ENCODE measurements at places on chromosomes 6 and 20.

DNA sequence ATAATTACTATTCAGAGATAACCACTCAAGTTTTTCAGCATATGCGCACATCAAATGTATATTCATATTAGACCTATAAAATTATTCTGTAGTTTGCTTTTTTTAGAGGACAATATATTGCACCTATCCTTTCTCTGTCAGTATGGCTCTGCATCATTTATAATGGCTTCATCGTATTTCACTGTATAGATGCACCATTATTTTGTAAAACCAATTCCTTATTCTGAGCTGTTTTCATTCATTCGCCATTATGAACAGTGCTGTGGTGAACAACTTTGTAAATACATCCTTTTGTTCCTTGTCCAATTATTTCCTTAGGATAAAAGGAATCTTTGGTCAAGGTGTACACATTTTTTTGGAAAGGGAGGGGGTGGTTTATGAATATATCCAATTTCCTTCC is 29.2 kb upstream of the BCAS4 start:
- no peak for DNase-seq

GRCh38 chr6:169064194-169064593 is 189.5 kb downstream of the THBS2 start:
- no peak for DNase-seq

DNA sequence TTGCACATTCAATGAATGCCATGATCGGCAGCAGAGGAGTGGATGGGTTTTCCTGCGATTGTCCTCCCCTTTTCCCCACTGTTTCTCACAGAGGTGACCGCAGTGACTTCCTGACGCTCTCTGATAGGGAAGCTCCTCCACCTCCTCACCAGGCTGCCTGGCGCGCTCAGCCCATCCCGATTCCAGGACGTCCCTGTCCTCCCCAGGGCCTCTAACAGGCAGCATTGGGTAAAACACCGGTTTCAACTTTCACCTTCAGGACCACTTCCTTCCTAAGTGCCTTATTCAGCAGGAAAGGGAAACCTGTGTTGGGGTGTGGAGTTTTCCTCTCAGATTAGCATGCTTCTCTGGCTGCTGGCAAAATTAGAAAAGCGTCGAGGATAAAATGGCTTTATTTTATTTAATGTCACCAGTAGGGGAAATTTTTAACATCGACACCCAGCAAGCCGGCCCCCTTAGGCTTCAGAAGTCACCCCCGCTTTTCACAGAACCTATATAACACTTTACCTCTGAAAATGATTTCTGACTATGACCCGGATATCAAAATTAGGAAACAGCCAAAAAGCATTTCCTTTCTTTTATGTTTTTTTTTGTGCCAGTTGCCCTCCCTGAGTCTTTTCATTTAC is 570.4 kb upstream of the GJE1 start:
- DNase-seq = no peak

DNA sequence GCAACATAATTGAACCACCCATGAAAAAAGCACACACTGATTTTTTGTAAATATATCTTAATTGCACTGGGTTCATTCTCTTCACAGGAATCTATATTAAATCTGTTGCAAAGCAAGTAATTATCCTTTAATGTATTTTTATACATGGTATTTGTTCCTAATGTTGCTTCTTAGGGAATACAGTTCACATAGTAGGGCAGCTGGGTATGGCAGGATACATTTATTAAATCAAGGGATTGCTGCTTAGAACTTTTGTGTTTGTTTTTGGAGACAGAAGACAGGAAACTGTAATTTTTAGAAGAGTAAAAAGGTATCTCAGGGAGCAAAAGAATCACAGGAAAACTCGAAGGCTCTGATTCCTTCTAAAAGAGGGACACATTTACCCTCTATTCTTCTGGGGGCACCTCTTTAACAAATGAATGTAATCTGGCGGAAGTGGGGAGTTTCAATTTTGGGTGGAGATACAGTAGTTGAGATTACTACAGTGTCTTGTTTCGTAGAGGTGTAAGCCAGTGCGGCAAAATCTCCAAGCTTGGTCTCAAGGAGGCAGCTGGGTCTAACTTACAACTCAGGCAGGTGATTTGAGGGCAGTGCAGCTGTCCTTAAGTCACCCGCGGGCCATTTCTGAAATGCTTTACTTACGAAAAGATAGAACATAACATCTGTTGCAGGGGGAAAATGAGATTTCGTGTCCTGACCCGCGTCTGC is 812 bp upstream of the SMIM13 start:
- peak; percentile 57 for DNase-seq

GRCh38 chr6:115487331-115487730 is 573.4 kb downstream of the FRK start:
- no peak for DNase-seq

DNA sequence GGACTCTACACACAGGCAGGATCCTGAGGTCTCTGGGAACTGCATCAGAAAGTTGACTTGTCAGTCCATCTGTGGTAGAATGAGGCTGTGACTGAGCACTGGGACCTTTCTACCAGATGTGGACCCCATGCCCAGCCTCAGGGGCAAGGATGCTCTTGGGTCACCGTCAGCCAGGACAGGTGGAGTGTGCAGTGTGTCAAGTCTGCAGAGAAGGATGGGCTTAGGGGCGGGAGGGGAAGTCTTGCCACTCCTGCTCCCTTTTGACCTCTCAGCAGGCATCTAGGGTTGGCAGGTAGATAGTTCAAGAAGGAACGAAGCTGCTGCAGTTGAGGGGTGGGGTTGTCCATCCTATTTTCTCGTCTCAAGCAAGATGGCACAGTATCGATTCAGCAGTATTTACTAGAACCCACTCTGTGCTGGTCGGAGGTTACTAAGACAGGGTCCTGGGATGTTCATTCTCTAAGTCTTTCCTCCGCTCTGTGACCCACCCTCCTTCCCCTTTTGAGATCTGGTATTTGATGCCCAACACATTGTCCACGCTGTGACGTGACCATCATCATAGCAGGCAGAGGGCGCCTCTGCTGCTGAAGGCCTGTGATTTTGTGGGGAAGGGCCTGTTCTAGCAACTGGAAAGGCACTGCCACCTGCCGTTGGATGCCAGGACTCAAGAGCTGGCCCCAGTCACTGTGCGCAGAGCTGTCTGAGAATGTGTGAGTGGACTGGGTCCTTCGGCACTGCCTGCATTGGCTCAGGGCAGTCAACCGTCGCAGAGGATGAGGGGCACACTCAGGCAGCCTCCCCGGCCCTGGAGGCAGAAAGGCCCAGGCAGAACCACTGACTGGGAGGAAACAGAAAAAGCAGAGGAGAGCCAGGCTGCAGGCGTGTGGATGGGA is 23.2 kb downstream of the RBCK1 start:
- DNase-seq = peak; percentile 31

- DNase-seq = no peak
Observed at GRCh38 chr6:149267072-149267471, 50.4 kb upstream of the TAB2 start.

- no peak for DNase-seq
Observed at GRCh38 chr6:32397252-32397920, 9.6 kb downstream of the BTNL2 start.

DNA sequence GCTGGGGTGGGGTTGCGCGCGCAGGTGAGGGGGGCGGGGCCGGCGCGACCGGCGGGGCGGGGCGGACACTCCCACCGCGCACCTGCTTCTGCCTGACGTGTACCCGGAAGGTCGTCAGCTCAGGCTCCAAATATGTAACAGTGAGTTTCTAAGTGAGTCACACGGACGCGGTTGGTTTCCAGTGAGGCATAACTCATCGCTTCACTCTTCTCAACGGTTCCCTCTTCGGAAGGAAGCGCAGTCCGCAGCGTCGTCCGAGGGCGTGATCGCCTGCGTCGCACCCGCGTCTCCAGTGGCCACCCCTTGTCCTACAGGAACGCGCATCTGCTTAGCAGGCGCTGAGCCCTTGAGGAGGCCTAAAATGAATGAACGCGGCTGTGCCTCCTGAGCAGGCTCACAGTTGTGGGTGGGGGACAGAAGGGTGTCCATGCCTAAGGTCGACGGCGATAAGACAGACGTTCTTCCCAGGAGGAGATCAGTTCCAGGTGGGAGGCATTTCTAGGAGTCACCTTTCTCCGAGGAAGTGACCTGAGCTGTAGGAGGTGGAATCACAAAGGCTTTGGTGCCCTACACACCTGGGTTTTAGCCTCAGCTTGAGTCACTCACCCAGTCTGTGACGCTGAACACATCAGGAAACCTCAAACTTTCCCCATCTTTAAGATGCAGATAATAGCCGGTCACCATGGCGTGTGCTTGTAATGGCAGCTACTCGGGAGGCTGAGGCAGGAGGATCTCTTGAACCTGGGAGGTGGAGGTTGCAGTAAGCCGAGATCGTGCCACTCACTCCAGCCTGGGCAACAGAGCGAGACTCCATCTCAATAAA is 50.9 kb upstream of the EZR start:
- DNase-seq = peak; percentile 98

DNA sequence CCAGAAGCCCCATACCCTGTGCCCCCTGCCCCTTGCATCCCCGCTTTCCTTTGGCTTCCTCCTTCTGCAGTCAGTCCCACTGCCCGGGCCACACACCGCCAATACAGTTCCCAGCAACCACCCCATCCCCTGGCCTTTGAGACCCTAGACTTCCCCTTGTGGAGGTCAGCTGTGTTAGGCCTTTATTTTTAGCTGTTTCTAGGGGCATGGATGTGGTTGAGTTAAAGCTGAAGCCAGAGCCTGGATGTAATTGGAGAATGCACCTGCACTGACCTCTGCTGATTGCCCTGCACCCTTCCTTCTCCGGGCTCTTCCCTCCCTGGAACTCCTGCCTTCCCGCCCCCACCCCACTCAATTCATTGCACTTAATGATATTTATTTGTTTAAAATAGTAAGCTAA is 33.9 kb downstream of the LYRM2 start:
- no peak for DNase-seq

DNA sequence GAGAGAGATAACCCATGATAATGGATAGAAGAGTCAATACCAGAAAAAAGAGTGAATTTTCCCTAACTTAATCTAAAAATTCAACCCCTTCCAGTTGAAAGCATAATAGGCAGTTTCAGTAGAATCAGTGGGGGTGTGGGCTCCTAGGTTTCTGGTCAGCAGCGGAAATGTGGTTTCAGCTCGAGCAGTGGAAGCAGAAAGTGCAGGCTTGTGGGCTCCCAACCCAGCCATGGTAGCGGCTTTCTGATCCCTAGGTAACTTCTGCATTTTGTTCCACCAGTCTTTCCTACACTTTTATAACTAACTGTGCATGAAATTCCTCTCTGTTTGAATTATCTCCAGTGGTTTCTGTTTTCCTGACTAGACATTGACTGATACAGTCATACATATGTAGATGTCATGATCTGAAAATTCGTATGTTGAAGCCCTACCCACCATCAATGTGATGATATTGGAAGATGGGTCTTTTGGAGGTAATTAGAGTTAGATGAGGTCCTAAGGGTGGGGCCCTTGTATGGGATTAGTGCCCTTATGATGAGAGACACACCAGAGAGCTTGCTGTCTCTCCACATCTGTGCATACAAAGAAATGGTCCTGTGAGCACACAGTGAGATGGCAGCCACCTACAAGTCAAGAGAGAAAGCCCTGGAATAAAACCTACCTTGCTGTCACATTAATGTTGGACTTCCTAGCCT is 6.5 kb upstream of the DDO start:
- no peak for DNase-seq

DNA sequence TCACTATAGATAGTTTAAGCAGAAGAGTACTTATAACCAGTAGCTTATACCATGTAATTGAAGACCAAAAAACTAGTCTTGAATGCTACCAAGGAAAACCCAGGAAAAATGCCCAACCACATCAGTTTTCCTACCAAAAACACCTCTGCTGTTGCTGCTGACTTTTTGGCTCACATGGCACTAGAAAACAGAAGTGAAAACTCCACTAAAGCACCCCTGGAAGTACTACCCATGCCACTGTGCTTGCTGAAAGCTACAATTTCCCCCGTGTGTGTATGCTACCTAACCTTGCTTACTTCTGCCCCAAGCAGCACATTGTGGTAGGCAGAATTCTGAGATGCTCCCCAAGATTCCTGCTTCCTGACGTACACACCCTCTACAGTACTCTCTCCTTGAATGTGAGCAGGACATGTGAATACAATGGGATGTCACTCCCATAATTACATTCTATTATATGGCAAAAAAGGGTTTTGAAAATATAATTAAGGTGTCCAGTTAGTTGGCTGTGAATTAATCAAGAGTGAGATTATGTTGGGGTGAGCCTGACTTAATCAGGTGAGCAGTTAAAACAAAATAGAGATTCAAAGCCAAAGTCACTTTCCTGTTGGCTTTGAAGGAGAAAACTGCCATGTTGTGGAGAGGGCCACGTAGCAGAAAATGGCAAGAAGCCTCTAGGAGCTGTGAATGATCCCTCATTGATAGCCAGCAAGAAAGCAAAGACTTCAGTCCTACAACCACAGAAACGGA is 209.8 kb upstream of the MARCKS start:
- DNase-seq = no peak

GRCh38 chr6:16759646-16760515 is 1.4 kb downstream of the ATXN1 start:
- peak; percentile 85 for DNase-seq
